ENCODE measurements at places on chromosomes 3 and 15.

DNA sequence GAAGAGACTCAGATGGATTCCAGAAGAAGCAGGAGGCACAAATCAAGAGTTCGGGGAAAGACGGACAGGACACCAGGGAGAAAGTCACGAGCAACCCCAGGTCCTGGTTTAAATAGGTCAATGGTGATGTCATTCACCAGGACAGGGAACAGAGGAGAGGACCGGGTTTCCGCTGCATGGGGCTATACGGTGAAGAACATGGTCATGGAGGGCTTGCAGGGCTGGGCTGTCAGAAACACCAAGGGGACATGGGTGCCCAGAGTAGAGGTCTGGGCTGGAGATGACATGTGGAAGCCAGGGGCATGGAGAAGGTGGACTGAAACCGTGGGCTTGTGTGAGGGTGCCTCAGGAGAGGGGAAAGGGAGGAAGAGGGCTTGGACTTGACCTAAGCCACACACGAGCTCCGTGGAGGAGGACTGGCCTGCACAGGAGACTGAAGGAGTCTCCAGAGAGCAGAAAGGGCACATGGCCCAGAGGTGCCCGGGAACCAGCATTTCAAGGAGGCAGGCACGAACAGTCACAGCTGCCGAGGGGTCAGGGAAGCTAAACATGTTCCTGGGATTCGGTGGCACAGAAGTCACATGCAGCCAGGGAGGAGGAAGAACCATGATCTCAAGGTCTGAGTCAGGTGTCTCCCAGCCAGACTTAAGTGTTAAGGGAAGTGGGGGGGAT is 54.2 kb upstream of the RPL32 start:
- no peak for DNase-seq

- DNase-seq: no peak
Observed at GRCh38 chr3:157248590-157249422, 88.9 kb upstream of the CCNL1 start.

DNA sequence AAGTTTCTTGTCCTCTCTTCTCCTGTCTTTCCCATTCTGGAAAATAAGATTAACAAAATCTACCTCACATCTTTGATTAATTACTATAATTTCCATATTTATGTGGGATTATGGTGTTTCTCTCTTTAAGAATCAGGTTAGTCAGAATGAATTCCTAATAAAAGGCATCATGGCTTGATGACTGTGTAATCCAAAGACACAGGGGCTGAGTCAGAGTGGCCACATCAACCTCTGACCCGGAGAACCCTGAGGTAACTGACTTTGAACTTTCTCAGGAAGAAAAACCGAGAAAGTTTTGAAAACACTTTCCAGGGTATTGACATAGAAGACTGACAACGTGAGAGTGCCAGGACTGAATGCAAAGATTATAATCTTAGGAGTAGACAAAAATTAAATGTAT is 170.3 kb upstream of the MCTP2 start:
- no peak for DNase-seq

GRCh38 chr3:72613871-72614270 is 234.4 kb downstream of the SHQ1 start:
- DNase-seq: no peak

All from SK-N-DZ (cell line).